ENCODE measurements at places on chromosomes 13 and 19.
A peak's percentile ranks its signal among the peaks of the same experiment; 100 is the strongest.

DNA sequence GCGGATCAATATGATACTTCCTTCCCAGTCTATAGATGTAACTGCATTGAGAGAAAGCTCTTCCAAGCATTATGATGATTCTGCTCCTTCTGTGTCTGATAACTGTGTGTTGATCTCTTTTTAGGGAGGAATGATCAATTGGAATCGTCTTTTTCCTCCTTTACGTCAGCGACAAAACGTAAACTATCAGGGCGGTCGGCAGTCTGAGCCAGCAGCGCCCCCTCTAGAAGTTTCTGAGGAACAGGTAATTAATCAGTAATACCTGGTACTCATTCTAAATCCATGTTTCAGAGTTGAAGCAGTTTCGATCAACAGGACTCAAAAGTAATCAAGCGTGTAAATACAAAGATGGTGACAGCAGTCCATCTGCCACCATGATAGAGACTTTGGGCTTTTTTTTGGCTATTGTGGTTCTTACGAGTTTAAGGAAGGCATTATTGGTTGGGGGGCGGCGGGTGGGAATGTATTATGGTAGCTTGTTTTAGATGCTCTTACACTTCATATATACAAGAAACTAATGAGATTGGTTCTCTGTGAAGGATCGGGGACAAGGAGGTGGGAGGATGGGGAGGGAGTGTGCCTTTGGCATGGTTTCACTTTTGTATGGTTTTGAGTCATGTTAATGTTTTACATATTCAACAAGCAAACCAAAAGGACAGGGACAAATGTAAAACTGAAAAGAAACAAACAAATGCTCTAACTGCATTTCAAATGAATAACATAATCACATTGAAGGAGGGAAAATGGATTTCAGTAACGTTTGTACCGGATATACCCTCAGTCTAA, 60.7 kb upstream of the GPR183 start:
- no peaks in the 10 kb centered on the region for H3K27me3 ChIP-seq
- no peak overlapping the region for H3K4me3 ChIP-seq
- peaks cover 64% of the 10 kb centered on the region for H3K36me3 ChIP-seq
- H3K27ac ChIP-seq = peak overlapping the region; percentile 28
- peak; percentile 27 for DNase-seq
- peaks cover 71% of the 10 kb centered on the region for H3K4me1 ChIP-seq

DNA sequence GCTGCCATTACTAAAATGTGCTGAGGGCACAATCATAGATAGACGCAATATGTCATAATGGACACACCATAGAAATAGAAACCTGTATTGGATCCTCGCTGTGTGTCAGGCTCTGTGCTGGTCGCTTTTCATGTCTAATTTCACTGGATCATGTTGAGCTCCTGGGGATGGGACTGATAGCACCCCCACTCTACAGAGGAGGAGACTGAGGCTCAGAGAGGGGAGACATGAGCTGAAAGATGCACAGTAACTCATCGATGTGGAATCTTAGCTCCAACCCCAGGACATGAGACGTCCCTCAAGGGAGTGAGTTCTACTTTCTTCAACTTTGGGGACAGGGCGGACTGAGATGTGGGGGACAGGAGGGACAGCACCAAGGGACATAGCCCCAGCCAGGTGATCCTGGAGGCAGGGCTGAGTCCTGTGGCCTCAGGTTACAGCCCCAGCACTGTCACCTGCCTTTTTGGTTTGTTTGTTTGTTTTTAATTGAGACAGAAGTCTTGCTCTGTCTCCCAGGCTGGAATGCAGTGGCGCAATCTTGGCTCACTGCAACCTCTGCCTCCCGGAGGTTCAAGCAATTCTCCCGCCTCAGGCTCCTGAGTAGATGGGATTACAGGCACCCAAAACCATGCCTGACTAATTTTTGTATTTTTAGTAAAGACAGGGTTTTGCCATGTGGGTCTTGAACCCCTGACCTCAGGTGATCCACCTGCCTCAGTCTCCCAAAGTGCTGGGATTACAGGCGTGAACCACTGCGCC, 6.6 kb upstream of the GIPC1 start:
- H3K36me3 ChIP-seq = no peaks in the 10 kb centered on the region
- peaks cover 23% of the 10 kb centered on the region for H3K4me1 ChIP-seq
- H3K4me3 ChIP-seq = no peak overlapping the region
- H3K27me3 ChIP-seq = peaks cover under 1% of the 10 kb centered on the region
- no peak for DNase-seq

- no peaks in the 10 kb centered on the region for H3K4me1 ChIP-seq
- no peak for DNase-seq
- no peaks in the 10 kb centered on the region for H3K27me3 ChIP-seq
- H3K36me3 ChIP-seq = no peaks in the 10 kb centered on the region
- H3K4me3 ChIP-seq = no peak overlapping the region
- H3K27ac ChIP-seq = no peak overlapping the region
Observed at GRCh38 chr19:47663911-47664771, 49.1 kb upstream of the EHD2 start.

GRCh38 chr13:112256716-112257494, 119.2 kb upstream of the SPACA7 start:
- no peaks in the 10 kb centered on the region for H3K4me1 ChIP-seq
- no peak overlapping the region for H3K4me3 ChIP-seq
- no peak overlapping the region for H3K27ac ChIP-seq
- no peak for DNase-seq
- no peaks in the 10 kb centered on the region for H3K27me3 ChIP-seq
- no peaks in the 10 kb centered on the region for H3K36me3 ChIP-seq

DNA sequence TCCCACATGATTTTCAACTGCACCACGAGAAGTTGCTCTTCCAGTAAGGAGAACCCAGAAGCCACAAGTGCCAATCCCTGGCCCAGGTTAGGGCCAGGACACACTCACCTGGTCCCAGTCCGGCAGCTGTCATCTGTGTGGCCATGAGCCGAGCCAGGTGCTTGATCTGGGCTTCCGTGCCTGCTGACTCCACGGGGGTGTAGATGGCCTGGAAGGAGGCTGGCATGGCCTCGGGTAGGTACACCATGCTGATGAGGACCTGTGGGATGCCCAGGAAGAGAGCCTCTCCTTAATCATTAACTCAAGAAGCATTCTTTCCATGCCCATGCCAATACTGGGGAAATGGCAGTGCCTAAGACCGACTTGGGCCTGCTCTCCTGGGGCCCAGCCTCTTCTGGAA, 19.9 kb upstream of the RSPH6A start:
- no peak overlapping the region for H3K4me3 ChIP-seq
- no peaks in the 10 kb centered on the region for H3K4me1 ChIP-seq
- no peaks in the 10 kb centered on the region for H3K27me3 ChIP-seq
- H3K36me3 ChIP-seq = peaks cover 64% of the 10 kb centered on the region
- no peak overlapping the region for H3K27ac ChIP-seq
- no peak for DNase-seq

DNA sequence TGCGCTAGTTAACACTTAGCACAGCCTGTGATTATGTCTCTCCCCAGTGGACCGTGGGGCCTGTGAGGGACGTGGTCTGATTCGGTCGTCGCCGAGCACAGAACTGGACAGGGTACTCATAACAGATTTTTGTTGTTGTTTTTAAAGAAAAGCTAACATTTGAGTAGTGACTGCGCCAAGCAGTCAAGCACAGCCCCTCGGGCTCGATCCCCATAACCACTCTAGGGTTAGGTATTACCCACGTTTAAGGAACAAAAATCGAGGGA, 805 bp upstream of the PTOV1 start:
- H3K4me3 ChIP-seq = peak overlapping the region; percentile 87
- peaks cover 43% of the 10 kb centered on the region for H3K4me1 ChIP-seq
- H3K27me3 ChIP-seq = peaks cover 9% of the 10 kb centered on the region
- peaks cover 7% of the 10 kb centered on the region for H3K36me3 ChIP-seq

DNA sequence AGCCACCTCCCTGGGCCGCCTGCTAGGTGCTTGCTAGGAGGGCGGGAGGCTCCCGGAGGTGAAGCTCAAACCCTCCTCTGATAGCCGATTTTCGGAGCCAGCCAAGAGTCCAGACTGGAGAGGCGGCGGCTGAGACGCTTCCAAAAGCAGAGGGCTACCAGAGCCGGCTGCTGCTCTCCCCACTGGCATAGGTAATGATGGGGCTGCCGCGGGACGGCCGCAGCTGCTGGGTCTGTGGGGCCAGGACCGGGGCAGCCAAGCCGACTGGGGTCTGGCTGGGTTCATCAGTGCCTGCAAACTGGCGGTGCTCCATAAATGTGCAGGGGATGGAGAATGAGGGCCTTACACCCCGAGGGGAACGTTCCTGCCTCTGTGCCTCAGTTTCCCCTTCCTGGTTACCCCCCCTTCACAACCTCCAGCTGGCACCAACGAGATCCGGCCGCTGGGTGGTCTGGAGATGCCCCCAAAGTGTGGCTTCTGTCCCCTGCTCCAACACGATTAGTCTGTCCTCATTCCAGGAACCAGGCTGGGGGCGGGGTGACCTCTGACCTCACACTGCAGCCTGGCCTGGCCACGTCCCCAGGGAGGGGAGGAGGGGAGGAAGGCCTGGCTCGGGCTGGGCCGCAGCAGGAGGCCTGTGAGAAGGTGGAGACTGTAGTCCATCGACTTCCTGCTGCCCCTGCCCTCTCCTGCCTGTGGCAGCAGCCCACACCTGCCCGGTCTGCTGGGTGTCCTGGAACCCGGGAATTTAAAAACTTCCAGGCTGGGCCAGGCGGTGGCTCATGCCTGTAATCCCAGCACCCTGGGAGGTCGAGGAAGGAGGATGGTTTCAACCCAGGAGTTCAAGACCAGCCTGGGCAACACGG, 3.8 kb upstream of the WDR18 start:
- no peaks in the 10 kb centered on the region for H3K36me3 ChIP-seq
- DNase-seq = no peak
- peaks cover 18% of the 10 kb centered on the region for H3K4me1 ChIP-seq
- no peak overlapping the region for H3K4me3 ChIP-seq
- no peak overlapping the region for H3K27ac ChIP-seq

DNA sequence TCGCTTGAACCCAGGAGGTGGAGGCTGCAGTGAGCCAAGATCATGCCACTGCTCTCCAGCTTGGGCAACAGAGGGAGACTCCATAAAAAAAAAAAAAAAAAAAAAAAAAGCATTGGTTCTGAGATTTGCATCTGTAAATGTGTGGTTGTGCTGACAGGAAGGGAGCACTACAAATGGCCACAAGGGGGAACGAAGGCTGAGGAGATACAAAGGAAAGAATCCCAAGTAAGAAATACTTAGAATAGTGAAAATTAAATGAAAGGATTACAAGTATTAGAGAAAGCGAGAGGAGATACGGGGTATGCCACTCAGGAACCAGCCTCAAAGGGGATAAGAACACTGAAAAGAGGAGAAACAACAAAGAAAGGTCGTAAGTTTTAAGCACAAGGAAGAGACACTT, 284.9 kb downstream of the KLF12 start:
- H3K27ac ChIP-seq = no peak overlapping the region
- peaks cover 5% of the 10 kb centered on the region for H3K4me1 ChIP-seq
- peaks cover 10% of the 10 kb centered on the region for H3K36me3 ChIP-seq
- DNase-seq = peak; percentile 40
- H3K4me3 ChIP-seq = no peak overlapping the region
- H3K27me3 ChIP-seq = no peaks in the 10 kb centered on the region

- no peak overlapping the region for H3K27ac ChIP-seq
- H3K4me1 ChIP-seq = peaks cover 6% of the 10 kb centered on the region
- no peak for DNase-seq
- H3K27me3 ChIP-seq = no peaks in the 10 kb centered on the region
Observed at GRCh38 chr13:43362556-43362955, 339.2 kb downstream of the DNAJC15 start.

- H3K36me3 ChIP-seq = no peaks in the 10 kb centered on the region
- DNase-seq = no peak
- H3K4me3 ChIP-seq = no peak overlapping the region
Observed at GRCh38 chr19:18517606-18518005, 4.3 kb downstream of the ELL start.

GRCh38 chr19:55454787-55455243, 6.6 kb downstream of the ISOC2 start:
- peak; percentile 69 for DNase-seq
- peaks cover 20% of the 10 kb centered on the region for H3K27me3 ChIP-seq
- peaks cover 10% of the 10 kb centered on the region for H3K36me3 ChIP-seq
- H3K27ac ChIP-seq = no peak overlapping the region
- peaks cover 11% of the 10 kb centered on the region for H3K4me1 ChIP-seq
